ENCODE measurements at places on chromosomes 13 and 19. TPM values are rescaled to one million over a fixed set of nuclear protein-coding genes. Genes with fewer than 3 reads are reported as not detected.

GRCh38 chr19:54147676-54148075, 10.1 kb downstream of the CNOT3 start:
- no peak overlapping the region for H3K4me3 ChIP-seq

Gene ADAMTS10
- total RNA-seq: 0.60 TPM

DNA sequence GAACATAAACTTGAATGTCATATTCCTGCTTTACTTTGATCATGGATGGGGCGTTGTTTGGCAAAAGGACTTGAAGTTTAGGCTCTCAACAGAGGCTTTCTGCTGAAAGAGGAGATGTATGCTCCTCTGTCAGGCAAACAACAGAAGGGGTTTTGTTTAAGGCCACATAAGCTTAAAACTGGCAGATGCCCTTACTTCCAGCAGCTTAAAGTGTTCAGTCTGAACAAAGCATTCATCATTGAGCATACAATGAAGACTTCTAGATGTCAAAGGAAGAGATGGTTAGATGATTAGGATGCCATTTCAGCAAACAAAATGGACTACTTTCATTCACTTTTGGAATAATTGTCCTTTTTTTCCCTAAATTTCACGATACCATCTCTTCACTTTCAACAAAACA, 484.5 kb downstream of the SLITRK6 start:
- no peaks in the 10 kb centered on the region for H3K27me3 ChIP-seq
- DNase-seq: no peak
- no peaks in the 10 kb centered on the region for H3K4me1 ChIP-seq
- H3K36me3 ChIP-seq: no peaks in the 10 kb centered on the region
- H3K4me3 ChIP-seq: no peak overlapping the region

- H3K27ac ChIP-seq: no peak overlapping the region
- no peaks in the 10 kb centered on the region for H3K36me3 ChIP-seq
- H3K27me3 ChIP-seq: peaks cover 36% of the 10 kb centered on the region
- no peak for DNase-seq
- no peak overlapping the region for H3K4me3 ChIP-seq
- H3K4me1 ChIP-seq: no peaks in the 10 kb centered on the region
Measured at GRCh38 chr13:52711286-52711685, 28.3 kb downstream of the CNMD start.

GRCh38 chr13:31982124-31982523, 49.5 kb upstream of the FRY start:
- H3K4me1 ChIP-seq: peaks cover 10% of the 10 kb centered on the region
- no peaks in the 10 kb centered on the region for H3K27me3 ChIP-seq
- H3K36me3 ChIP-seq: no peaks in the 10 kb centered on the region
- no peak overlapping the region for H3K4me3 ChIP-seq
- DNase-seq: no peak

GRCh38 chr13:81745391-81745790, 1404.5 kb upstream of the SPRY2 start:
- H3K27ac ChIP-seq: no peak overlapping the region
- no peaks in the 10 kb centered on the region for H3K27me3 ChIP-seq
- no peaks in the 10 kb centered on the region for H3K4me1 ChIP-seq

DNA sequence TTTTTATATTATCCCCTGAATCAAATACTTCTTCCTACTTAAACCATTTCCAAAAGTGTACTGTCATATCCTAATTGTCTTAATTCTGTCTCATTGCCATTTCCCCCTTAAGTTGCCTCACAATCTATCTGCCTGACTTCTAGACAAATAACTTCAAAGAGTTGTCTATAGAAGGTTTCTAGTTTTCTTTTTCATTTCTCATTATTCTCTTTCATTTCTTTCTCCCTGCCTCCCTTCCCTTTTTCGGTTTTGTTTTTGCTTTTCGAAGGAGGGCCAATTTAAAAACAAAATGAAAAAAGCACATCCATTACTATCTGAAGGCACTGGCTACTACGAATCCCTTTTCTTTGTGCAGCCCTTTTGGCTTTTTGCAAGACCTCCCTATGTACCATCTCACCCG, 367.2 kb downstream of the DNAJC15 start:
- no peak overlapping the region for H3K27ac ChIP-seq
- peaks cover 28% of the 10 kb centered on the region for H3K4me1 ChIP-seq
- no peaks in the 10 kb centered on the region for H3K36me3 ChIP-seq
- H3K4me3 ChIP-seq: no peak overlapping the region
- DNase-seq: no peak

- no peak overlapping the region for H3K4me3 ChIP-seq
- H3K27me3 ChIP-seq: no peaks in the 10 kb centered on the region
- H3K4me1 ChIP-seq: peaks cover 20% of the 10 kb centered on the region
- H3K36me3 ChIP-seq: peaks cover 3% of the 10 kb centered on the region
- no peak for DNase-seq
Measured at GRCh38 chr13:98207416-98207815, 30.3 kb upstream of the RNF113B start.

DNA sequence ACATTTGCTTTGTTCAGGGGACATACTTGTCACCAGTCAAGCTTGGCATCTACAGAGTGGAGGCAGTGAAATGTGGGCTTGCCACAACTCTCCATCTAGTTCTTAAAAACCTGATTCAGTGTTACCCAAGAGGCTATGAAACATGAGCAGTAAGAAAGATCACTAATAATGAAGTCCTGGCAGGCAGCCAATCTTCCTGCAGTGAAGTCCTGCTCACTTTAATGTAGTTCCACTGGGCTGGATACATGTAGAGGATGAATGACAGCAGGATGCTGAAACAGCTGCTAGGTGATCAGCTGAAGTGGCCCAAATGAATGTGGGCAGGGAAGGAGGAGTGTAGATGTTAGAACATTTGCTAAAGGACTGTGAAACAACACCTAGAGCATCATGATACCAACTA, 1213.1 kb downstream of the OLFM4 start:
- no peak overlapping the region for H3K27ac ChIP-seq
- H3K4me1 ChIP-seq: no peaks in the 10 kb centered on the region
- no peaks in the 10 kb centered on the region for H3K27me3 ChIP-seq
- DNase-seq: peak; percentile 39

- peaks cover 31% of the 10 kb centered on the region for H3K4me1 ChIP-seq
- DNase-seq: peak; percentile 43
- no peaks in the 10 kb centered on the region for H3K27me3 ChIP-seq
- H3K36me3 ChIP-seq: no peaks in the 10 kb centered on the region
- H3K4me3 ChIP-seq: no peak overlapping the region
- peak overlapping the region; percentile 61 for H3K27ac ChIP-seq
Measured at GRCh38 chr13:34065928-34066327, 248.0 kb downstream of the RFC3 start.

Gene APOC4
- total RNA-seq: not detected

DNA sequence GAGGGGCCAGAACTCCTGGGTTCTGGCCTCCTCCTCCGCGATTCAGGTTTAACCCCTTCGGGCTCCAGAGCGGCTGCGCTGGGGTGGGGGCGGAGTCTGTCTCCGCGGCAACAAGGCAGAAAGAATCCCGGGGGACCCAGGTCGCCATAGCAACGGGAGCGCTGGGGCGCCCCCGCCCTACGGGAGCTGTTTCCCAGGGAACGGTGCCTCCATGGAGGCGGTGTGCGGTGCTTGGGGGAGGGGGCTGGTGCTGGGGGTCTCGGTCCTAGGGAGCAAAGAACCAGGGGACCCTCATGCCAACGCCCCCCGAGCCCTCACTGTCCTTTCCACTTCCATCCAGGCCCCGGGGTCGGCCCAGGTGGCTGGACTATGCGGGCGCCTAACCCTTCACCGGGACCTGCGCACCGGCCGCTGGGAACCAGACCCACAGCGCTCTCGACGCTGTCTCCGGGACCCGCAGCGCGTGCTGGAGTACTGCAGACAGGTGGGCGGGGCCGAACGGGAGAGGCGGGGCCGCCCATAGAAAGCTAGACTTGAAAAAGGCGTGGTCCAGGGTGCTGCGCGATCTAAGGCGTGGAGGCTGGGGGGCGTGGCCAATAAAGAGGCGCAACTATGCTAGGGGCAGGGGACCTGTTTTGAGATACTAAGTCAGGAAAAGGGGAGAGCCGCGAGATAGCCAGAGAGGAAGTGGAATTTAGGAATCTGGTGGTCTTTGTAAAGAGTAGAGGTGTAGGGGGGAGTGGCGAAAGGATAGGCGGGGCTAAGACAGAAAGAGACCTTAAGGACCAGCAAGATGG, 1.2 kb downstream of the APLP1 start:
- peaks cover 53% of the 10 kb centered on the region for H3K27me3 ChIP-seq
- no peaks in the 10 kb centered on the region for H3K36me3 ChIP-seq
- no peak overlapping the region for H3K4me3 ChIP-seq
- H3K4me1 ChIP-seq: no peaks in the 10 kb centered on the region
- no peak for DNase-seq
- H3K27ac ChIP-seq: no peak overlapping the region

Gene GNG7
- 2.8 TPM for total RNA-seq

GRCh38 chr13:91639330-91639729, 240.9 kb downstream of the GPC5 start:
- no peaks in the 10 kb centered on the region for H3K4me1 ChIP-seq
- no peaks in the 10 kb centered on the region for H3K27me3 ChIP-seq
- H3K27ac ChIP-seq: no peak overlapping the region
- H3K4me3 ChIP-seq: no peak overlapping the region
- H3K36me3 ChIP-seq: no peaks in the 10 kb centered on the region

Gene ZNF418
- 7.5 TPM for total RNA-seq

DNA sequence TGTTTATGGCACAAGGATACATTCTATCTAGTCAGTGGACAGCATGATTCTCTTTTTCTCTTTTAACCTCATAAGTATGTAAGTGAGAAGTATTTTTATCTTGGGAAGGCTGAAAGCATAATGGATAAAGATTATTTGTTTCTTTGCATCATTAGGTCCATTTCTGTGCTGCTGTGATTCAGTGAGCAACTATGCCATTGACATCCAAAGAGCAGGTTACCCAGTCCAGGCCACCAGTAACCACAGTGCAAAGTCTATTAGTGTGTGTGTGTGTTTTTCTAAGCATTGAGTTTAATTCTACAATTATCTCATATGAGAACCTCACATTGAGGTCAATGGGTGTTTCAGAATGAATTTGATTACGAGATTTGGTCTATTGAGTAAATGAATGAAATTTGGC, 158.8 kb upstream of the DACH1 start:
- no peak overlapping the region for H3K4me3 ChIP-seq
- DNase-seq: no peak
- no peaks in the 10 kb centered on the region for H3K4me1 ChIP-seq
- H3K27ac ChIP-seq: no peak overlapping the region
- H3K27me3 ChIP-seq: no peaks in the 10 kb centered on the region
- H3K36me3 ChIP-seq: no peaks in the 10 kb centered on the region

Gene SLC6A16
- total RNA-seq: 0.48 TPM

DNA sequence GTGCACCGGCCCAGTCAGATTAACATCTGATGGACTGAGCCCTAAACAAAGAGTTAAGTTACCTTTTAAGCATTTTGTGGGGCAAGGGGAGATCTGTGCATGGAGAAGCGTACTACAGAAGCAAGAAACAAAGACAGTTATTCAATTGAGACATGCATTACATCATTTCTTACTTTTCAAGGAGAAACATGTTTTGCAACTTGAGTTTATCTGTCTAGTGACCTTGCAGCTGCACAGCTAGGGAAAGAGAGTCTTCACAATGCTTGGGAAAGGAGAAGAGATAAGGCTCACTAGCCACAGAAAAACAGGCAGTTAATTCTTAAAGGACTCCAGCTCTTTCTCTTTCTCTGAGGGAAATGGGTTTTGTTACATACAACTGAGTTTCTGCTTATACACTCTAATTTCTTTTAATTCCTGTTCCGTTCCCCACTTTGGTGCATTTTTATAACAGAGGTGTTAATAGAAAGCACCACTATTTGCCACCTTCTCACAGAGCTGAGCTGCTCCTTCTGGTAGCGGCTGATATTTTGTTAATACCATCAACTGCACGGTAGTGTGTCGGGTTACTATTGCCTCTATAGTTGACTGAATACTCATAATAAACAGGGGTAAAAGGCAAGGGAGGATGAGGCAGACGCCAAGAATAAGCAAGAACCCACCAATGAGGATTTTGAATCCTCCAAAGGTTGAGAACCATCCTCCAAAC, 55.9 kb downstream of the ZNF431 start:
- H3K4me3 ChIP-seq: no peak overlapping the region
- H3K36me3 ChIP-seq: no peaks in the 10 kb centered on the region
- no peaks in the 10 kb centered on the region for H3K27me3 ChIP-seq
- no peak overlapping the region for H3K27ac ChIP-seq
- DNase-seq: no peak
- H3K4me1 ChIP-seq: no peaks in the 10 kb centered on the region

DNA sequence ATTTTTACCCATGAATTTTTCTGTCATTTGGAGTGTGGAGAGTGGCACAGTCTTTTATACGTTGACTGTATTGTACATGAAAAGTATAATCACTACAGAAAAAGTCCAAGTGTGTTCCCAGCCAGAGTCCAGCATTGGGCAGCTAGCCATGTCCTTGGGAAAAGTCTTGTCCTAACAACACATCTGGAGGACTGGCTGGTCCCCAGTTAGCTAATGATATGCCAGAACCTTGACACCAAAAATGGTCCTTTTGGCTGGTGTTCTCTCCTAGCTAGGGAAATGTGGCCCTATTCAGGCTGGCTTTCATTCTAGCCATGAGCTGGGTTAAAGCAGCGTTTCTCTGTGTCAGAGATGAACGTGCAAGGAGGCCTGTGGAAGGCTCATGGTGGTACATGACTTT, 98.9 kb downstream of the ESD start:
- DNase-seq: no peak
- no peaks in the 10 kb centered on the region for H3K27me3 ChIP-seq
- H3K4me1 ChIP-seq: no peaks in the 10 kb centered on the region
- 0 out of 2 replicates have a peak, but pooled peaks cover 6% of the 10 kb centered on the region for H3K36me3 ChIP-seq
- H3K27ac ChIP-seq: no peak overlapping the region

Gene TMEM147
- total RNA-seq: 95.9 TPM

Gene SLITRK5
- total RNA-seq: 0.20 TPM

DNA sequence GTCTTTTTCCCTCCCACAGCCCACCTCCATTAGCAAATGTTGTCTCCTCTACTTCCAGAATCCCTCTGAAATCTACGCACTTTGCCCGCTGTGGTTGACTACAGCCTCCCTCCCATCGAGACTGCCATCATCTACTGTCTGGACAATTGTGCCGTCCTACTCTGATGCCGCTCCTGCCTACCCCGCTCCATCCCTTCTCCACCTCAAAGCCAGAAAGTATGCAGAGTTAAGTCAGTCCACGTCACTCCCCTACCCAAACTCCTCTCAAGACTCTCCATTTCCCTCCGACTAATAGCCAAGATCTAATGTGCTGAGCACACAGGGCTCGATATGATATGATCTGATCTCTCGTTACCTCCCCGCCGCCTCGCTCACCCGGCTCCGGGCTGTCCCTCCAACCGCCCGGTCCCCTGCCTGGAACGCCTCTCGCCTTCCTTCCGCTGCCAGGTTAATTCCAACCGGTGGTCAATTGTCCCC, 556 bp downstream of the CACTIN start:
- H3K27ac ChIP-seq: no peak overlapping the region
- no peaks in the 10 kb centered on the region for H3K27me3 ChIP-seq
- H3K4me1 ChIP-seq: peaks cover 5% of the 10 kb centered on the region
- DNase-seq: no peak
- H3K36me3 ChIP-seq: no peaks in the 10 kb centered on the region
- peak overlapping the region; percentile 76 for H3K4me3 ChIP-seq

DNA sequence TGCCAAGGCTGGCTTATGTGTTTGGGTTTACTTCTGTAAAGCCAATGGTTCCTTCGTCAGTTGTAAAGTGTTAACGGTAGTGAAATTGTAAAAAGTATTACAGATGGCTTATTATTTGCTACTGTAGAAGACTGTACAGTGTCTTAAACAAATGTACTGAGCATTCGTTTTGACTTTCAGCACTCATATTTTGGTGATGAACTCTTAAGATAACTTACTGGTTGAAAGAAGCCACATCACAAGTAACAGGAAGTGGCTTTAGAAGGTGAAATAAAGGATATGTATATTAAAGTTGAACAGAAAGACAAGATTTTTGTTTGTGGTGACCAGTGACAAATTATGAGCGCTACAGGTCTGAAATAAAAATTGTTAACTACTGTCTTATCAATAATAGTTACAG, 64.2 kb downstream of the URI1 start:
- DNase-seq: no peak
- H3K4me1 ChIP-seq: no peaks in the 10 kb centered on the region
- H3K4me3 ChIP-seq: no peak overlapping the region
- H3K36me3 ChIP-seq: peaks cover 31% of the 10 kb centered on the region
- no peaks in the 10 kb centered on the region for H3K27me3 ChIP-seq

Gene WASF3
- 0.20 TPM for total RNA-seq

Gene CCDC122
- total RNA-seq: 7.9 TPM

Data from PC-9 (cell line).